NCI-H226 (cell line): ENCODE measurements at places on chromosomes 7 and 10.

- DNase-seq, result no peak
Observed at GRCh38 chr7:24936121-24936824, 43.7 kb downstream of the OSBPL3 start.

- DNase-seq, result no peak
Observed at GRCh38 chr7:77985232-77985973, 186.8 kb downstream of the PHTF2 start.

DNA sequence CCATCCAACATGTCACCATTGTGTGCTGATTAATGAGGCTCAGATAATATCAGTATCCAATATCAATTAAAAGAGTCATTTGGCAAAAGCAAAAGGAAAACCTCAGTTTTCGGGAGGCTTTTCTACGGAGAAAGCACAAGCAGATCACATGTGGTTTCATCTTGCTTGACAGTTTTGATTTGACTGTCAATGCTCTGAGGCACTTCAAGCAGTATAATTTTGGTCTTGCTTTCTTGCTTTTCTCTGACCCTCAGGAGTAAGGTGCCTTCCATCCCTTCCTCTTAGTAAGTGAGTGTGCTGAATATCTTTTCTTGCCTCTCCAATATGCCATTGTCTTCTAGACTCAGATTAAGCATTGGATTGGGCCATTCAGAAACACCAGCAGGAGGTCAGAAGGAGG, 115.5 kb upstream of the CALCR start:
- DNase-seq, result no peak

- DNase-seq, result peak; percentile 35
Observed at GRCh38 chr10:29970576-29970975, 88.8 kb downstream of the JCAD start.

DNA sequence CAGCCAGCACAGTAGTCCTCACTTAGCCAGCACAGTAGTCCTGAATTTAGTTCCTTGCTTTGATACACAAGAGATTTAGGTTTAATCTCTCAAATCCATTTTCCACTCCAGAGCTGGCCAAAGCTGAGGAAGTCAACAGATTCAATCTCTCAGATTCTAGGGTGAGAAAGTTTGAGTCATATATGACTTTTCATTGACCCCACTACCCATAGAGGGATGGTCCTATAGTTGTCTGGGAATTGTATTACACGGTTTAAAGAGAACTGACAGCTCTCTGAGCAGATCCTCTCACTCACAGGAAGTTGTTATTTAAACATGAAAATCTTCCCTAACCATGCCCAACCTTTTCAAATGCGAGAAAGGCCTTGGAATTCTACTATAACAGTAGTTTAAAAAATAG, 641.8 kb upstream of the SEMA3D start:
- DNase-seq, result no peak

DNA sequence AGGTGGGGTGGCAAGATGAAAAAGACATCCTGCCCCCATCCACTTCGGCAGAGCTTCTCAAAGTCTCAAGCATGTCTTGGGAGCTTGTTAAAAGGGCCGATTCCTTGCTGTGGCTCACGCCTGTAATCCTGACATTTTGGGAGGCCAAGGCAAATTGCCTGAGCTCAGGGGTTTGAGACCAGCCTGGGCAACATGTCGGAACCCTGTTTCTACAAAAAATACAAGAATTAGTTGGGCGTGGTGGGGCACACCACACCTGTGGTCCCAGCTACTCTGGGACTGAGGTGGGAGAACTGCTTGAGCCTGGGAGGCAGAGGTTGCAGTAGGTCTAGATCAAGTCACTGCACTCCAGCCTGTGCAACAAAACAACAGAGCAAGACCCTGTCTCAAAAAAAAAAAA, 14.5 kb downstream of the TRIM8 start:
- DNase-seq, result no peak

GRCh38 chr7:151395036-151395367, 14.8 kb downstream of the WDR86 start:
- no peak for DNase-seq

DNA sequence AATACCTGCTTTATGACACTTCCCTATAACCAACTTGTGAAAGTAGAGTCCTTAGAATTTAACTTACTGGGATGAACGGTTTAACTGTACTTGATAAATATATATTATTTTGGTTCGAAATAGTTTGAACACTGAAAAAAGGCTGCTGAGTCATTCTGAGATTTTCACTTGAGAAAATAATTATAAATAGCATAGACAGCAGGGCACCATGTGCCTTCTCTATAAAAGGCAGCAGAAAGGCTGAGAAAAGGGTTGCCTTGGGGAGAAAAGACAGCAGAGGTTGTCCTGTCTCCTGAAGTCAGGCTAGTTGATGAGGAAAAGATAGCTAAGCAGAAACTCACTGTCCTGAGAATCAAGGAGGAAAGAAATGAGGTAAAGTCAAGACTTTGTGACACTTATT, 92.4 kb downstream of the CTTNBP2 start:
- no peak for DNase-seq

DNA sequence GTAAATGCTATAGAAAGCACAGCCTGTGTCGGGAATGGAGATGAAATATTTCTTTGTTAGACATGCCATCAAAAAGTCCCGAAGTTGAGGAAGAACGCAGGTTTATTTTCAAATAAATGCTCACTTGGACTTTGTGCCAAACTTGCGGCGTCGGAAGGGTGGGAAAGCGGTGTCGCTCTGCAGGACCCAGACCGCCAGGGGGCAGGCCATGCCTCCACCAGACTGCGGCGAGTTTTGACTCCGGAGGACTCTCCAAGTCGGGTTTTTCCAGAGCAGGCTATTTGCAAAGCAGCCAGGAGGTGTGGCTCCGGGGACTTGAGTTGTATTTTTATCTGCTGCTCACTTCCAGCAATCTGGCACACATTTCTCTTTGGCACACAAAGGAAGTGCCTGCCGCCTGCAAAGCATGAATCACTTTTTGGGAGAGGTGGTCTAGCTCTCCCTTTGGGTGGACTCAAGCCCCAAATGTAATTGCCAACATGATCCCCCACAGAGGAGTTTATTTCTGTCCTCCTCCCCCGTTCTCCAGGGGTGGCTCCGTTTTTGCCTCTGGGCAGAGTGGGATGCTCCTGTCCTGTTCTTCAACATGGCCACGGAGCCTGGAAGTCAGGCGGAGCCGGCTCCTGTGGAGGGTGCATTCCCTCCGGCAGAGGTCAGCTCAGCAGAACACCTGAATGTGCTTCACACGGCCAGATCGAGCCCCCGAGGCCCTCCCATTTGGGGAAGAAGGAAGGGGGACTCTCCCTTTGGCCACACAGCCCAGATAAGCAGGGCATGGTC, 82.3 kb upstream of the GPR26 start:
- peak; percentile 42 for DNase-seq

- peak; percentile 85 for DNase-seq
Observed at GRCh38 chr7:36659172-36659516, 65.2 kb downstream of the AOAH start.

GRCh38 chr10:71638822-71639719, 80.5 kb downstream of the C10orf105 start:
- no peak for DNase-seq

GRCh38 chr7:104179178-104179577, 28.6 kb downstream of the ORC5 start:
- no peak for DNase-seq

- DNase-seq, result no peak
Observed at GRCh38 chr7:67422601-67423000, 426.0 kb downstream of the TYW1 start.

DNA sequence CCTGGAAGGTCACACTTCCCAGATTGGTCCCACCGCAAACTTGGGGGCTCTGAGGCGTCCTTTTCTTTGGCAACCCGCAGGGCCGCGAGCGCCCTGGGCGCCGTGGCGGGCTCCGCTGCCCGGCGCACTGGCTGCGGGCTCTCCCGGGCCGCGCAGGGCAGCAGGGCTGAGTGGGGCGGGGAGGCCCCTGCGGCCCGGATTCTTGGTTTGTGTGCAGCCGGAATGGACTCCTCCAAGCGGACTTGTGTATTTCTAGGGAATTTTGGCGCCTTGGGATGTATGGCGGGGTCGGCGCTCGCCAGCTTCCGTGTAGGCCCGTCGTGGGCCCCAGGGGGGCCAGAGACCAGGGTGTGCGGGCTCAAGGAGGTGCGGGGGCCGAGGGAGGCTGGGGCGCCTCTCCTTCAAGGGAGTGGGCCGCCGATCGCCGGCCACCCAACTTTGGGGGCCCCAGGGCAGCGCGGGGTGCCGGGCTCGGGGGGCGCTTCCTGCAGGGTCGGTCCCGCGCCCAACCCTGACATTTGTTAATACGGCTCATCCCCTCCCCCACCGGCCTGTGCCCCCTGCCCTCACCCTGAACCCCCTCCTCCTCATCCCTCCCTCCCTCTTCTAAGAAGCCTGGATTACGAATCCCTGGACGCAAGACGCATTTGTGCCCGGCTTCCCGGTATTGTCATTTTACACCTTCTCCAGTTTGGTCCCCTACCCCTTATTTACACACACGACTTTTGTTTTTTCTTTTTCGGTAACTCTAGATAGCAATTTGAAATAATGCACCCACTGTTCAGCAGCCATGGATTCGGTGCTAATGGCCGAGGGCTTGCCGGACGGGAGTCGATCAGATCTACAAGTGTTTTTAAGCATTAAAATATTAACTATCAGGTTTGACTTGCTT, 2.5 kb downstream of the TCF7L2 start:
- no peak for DNase-seq

- DNase-seq, result peak; percentile 42
Observed at GRCh38 chr7:28483908-28484605, 71.7 kb downstream of the CREB5 start.

GRCh38 chr7:40586197-40586596, 451.4 kb downstream of the SUGCT start:
- DNase-seq, result peak; percentile 74

- DNase-seq, result no peak
Observed at GRCh38 chr10:97623277-97623676, 10.0 kb downstream of the MORN4 start.

DNA sequence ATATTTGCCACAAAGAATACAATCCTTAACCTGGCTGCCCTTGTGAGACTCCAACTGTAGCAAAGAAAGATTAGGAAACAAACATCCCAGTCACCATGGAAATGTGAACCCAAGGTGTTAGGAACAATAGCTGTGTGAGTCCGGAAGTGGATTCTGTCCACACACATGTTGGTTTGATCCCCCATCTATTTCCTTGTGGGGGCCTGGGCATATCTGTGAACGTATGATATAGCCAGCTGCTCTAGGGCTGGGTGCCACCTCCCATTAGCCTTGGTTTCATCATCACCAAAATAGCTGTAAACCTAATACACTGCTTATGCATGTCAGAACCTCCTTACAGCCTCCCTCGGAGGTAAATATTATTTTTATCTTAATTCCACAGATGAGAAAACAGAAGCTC, 26.4 kb downstream of the GRK5 start:
- DNase-seq, result no peak

GRCh38 chr10:77116904-77117303, 520.7 kb downstream of the KCNMA1 start:
- DNase-seq, result no peak

- no peak for DNase-seq
Observed at GRCh38 chr10:98800263-98800662, 353.5 kb upstream of the HPS1 start.

DNA sequence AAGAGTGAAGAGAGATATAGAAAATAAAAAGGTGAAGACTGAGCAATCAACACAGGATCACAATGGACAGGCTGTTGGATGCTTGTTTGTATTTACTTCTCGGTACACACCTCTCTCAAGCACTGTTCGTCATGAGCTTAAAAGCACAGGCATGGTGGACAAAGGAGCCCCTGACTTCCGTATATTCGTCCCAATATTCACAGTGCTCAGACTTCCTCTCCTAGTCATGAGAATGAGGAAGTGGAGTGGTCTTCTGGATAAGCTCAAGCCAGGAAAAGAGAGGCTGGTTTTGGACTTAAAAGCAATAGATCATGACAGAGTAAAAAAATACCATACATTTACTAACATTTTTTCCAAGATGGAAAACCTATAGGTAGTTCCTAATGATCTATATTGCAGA, 172.5 kb downstream of the SORCS1 start:
- DNase-seq, result no peak

- DNase-seq, result peak; percentile 48
Observed at GRCh38 chr7:43004082-43004481, 71.9 kb downstream of the MRPL32 start.

GRCh38 chr7:129047761-129048160, 7.2 kb downstream of the TNPO3 start:
- no peak for DNase-seq

GRCh38 chr10:3750006-3750816, 34.8 kb downstream of the KLF6 start:
- DNase-seq, result no peak

GRCh38 chr7:84228526-84228925, 33.9 kb upstream of the SEMA3A start:
- DNase-seq, result no peak
